ENCODE measurements at places on chromosomes 5 and 9. TPM values are rescaled to one million over a fixed set of nuclear protein-coding genes. Genes with fewer than 3 reads are reported as not detected.

Gene KLF4
- total RNA-seq, result 143 TPM

Gene AIF1L
- total RNA-seq, result 12.3 TPM

- H3K4me1 ChIP-seq, result no peaks in the 10 kb centered on the region
- H3K27me3 ChIP-seq, result no peaks in the 10 kb centered on the region
- no peaks in the 10 kb centered on the region for H3K36me3 ChIP-seq
- no peak overlapping the region for H3K27ac ChIP-seq
- H3K4me3 ChIP-seq, result no peak overlapping the region
These were observed 17.7 kb upstream of the CARTPT start for GRCh38 chr5:71701407-71701806.

Gene LECT2
- not detected for total RNA-seq

DNA sequence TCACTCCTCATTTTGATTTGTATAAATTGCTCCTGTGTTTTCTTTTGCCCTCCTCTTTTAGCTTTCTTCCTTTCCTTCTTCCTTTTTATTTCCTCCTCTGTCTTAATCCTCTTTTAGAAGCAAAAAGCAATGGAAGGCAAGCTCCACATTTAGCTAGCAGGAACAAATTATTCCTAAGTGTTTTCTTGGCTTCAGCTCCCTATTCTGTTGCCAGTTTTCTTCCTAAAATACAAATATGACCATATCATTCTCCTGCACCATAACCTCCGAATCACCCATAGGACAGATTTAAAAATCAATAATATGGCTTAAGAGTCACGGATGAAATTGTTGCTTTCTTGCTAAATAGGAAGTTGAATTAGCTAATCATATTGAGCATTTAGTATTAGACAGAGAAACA, 49.4 kb downstream of the GRIN3A start:
- no peaks in the 10 kb centered on the region for H3K4me1 ChIP-seq
- DNase-seq, result no peak
- no peaks in the 10 kb centered on the region for H3K36me3 ChIP-seq
- H3K4me3 ChIP-seq, result no peak overlapping the region

DNA sequence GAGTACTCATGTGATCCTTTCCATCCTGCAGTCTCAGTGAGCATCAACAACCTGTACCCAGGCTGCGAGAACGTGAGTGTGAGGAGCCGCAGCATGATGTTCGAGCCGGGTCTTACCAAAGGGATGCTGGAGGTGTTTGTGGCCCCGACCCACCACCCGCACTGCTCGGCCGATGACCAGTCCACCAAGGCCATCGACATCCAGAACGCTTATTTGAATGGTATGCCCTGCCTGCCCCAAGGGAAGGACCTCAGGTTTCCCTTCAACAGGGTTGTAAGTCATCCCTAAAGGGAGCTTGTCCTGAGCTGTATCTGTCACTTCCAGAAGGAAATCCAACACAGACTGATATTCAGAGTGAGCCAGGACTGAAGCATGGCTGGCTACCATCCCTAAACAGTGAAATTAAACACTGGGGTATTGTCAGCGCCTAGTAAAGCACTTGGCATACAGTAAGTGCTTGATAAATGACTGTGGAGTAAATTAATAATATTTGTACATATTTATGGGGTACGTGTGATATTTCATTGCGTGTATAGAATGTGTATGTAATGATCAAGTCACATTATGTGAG, 39.3 kb upstream of the CTSL start:
- H3K4me1 ChIP-seq, result peaks cover 17% of the 10 kb centered on the region
- no peak overlapping the region for H3K27ac ChIP-seq
- peaks cover 42% of the 10 kb centered on the region for H3K36me3 ChIP-seq
- DNase-seq, result no peak

- peaks cover 4% of the 10 kb centered on the region for H3K4me1 ChIP-seq
- DNase-seq, result no peak
- H3K27me3 ChIP-seq, result no peaks in the 10 kb centered on the region
- no peak overlapping the region for H3K27ac ChIP-seq
These were observed 181.7 kb downstream of the BNC2 start for GRCh38 chr9:16688814-16689213.

Data from upper lobe of right lung (tissue), 1 donor.